Uterus (tissue), 4 donors: ENCODE measurements at places on chromosomes 6 and 20. TPM values are rescaled to one million over a fixed set of nuclear protein-coding genes. Genes with fewer than 3 reads are reported as not detected.
A peak's percentile ranks its signal among the peaks of the same experiment; 100 is the strongest.

The GINS1 gene
- total RNA-seq = not detected

DNA sequence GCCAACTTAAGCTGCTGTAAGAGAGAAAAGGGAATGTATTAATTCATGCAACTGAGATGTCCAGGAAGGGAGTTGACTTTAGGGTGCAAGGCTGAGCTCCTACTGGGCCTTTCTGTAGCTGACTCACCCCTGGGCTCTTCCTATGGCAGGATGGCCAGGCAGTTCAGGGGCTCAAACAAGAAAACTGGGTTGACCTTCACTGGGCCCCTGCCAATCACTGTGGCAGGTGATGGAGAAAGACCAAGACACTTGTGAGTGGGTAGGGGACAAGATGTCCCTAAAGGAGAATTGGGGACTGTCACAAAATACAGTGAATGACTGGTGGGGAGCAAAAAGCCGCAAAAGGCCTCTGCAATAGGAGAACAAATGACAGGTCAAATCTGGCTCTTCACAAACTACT lies 21.5 kb upstream of the RALGAPA2 start:
- H3K4me1 ChIP-seq = no peaks in the 10 kb centered on the region
- no peaks in the 10 kb centered on the region for H3K36me3 ChIP-seq
- no peak overlapping the region for H3K27ac ChIP-seq
- no peaks in the 10 kb centered on the region for H3K27me3 ChIP-seq

DNA sequence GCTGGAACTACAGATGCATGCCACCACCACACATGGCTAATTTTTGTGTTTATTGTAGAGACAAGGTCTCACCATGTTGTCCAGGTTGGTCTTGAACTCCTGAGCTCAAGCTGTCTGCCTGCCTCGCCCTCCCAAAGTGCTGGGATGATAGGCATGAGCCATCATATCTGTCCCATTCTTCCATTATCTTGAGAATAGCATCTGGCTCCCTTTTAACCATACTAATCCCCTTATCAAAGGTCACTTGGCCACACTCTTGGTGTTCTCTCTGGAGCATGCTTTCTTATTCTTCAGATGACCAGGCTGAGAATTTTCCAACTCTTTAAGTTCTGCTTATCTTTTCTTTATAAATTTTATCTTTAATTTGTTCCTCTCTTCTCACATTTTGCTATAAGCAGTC lies 15.9 kb upstream of the TRERF1 start:
- no peak overlapping the region for H3K4me3 ChIP-seq
- H3K36me3 ChIP-seq = no peaks in the 10 kb centered on the region
- DNase-seq = no peak
- no peak overlapping the region for H3K27ac ChIP-seq
- no peaks in the 10 kb centered on the region for H3K4me1 ChIP-seq

DNA sequence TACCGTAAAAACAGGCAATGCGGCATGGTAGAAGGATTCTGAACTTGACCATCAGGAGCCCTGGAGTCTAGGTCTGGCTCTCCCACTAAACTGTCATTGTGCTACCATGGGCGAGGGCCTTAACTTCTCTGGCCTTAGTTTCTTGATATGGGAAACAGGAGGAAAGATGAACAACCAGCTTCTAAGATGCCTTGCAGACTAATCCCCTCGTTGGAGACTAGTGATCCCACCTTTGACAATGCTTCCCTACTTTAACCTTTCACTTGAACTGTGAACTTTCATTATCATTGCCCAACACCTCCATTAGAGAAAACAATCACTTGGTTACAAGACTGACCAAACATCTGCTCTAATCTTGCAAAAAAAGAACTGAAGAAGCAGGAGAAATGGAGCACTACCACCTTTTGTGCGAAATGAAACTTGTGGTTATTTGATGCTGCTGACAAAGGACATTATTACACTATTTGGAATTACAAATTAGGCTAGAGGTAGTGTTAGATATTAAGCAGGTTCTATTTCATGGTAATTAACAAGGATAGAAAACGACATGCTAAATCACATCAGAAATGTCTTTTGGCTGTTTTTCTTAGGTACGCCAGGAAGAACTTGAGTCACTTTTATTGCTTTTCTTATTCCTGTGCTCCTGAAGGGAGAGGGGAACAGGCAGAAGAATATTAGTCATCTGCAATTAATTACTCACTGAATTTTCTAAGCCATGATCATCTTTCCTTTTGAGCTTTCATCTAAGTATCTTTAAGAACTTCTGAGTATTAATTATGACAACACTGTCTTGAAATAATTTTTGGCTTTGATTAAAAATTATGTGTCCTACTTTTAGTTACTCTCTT lies 39.1 kb upstream of the ARHGAP18 start:
- DNase-seq = no peak
- no peaks in the 10 kb centered on the region for H3K27me3 ChIP-seq
- H3K27ac ChIP-seq = peak overlapping the region; percentile 83
- no peak overlapping the region for H3K4me3 ChIP-seq
- H3K4me1 ChIP-seq = no peaks in the 10 kb centered on the region

The NMBR gene
- total RNA-seq = 0.41 TPM

The GGTLC1 gene
- total RNA-seq = not detected

GRCh38 chr6:111971866-111972532 lies 81.9 kb upstream of the CCN6 start:
- no peaks in the 10 kb centered on the region for H3K36me3 ChIP-seq
- no peaks in the 10 kb centered on the region for H3K27me3 ChIP-seq
- peak overlapping the region; percentile 87 for H3K27ac ChIP-seq
- no peak for DNase-seq
